Brain (organoid and tissue), 16 donors: ENCODE measurements at places on chromosomes 6 and 20. TPM values are rescaled to one million over a fixed set of nuclear protein-coding genes. Genes with fewer than 3 reads are reported as not detected.

Gene RAET1L
- polyA plus RNA-seq = not detected

Gene PHACTR3
- polyA plus RNA-seq = 28.5 TPM

Gene NFYA
- polyA plus RNA-seq = 21.0 TPM

Gene FRMD1
- 0.49 TPM for polyA plus RNA-seq

Gene PKIB
- polyA plus RNA-seq = 8.3 TPM

Gene RPP40
- polyA plus RNA-seq = 9.0 TPM

Gene WDR27
- 3.0 TPM for polyA plus RNA-seq

Gene CDH26
- polyA plus RNA-seq = 0.41 TPM

Gene KIAA1755
- 9.8 TPM for polyA plus RNA-seq

Gene SLC32A1
- 0.95 TPM for polyA plus RNA-seq

Gene OXT
- polyA plus RNA-seq = not detected

Gene PLCB4
- polyA plus RNA-seq = 7.5 TPM

Gene RAB32
- polyA plus RNA-seq = 2.4 TPM

Gene TNFAIP3
- polyA plus RNA-seq = 2.1 TPM

Gene SLC22A7
- polyA plus RNA-seq = not detected

Gene LY86
- polyA plus RNA-seq = 3.6 TPM

Gene LPA
- polyA plus RNA-seq = 0.05 TPM

Gene GRM1
- polyA plus RNA-seq = 0.44 TPM

Gene KIF13A
- polyA plus RNA-seq = 7.1 TPM

Gene SLC52A3
- 7.4 TPM for polyA plus RNA-seq

Gene SLC4A11
- 9.7 TPM for polyA plus RNA-seq

Gene TAGAP
- 0.14 TPM for polyA plus RNA-seq

Gene EPHA7
- 5.8 TPM for polyA plus RNA-seq

Gene LGSN
- polyA plus RNA-seq = 5.6 TPM

Gene PTCHD4
- polyA plus RNA-seq = 0.20 TPM

Gene C6orf15
- polyA plus RNA-seq = not detected

Gene IRAK1BP1
- 5.8 TPM for polyA plus RNA-seq
